ENCODE measurements at places on chromosomes 3 and 15. TPM values are rescaled to one million over a fixed set of nuclear protein-coding genes. Genes with fewer than 3 reads are reported as not detected.

DNA sequence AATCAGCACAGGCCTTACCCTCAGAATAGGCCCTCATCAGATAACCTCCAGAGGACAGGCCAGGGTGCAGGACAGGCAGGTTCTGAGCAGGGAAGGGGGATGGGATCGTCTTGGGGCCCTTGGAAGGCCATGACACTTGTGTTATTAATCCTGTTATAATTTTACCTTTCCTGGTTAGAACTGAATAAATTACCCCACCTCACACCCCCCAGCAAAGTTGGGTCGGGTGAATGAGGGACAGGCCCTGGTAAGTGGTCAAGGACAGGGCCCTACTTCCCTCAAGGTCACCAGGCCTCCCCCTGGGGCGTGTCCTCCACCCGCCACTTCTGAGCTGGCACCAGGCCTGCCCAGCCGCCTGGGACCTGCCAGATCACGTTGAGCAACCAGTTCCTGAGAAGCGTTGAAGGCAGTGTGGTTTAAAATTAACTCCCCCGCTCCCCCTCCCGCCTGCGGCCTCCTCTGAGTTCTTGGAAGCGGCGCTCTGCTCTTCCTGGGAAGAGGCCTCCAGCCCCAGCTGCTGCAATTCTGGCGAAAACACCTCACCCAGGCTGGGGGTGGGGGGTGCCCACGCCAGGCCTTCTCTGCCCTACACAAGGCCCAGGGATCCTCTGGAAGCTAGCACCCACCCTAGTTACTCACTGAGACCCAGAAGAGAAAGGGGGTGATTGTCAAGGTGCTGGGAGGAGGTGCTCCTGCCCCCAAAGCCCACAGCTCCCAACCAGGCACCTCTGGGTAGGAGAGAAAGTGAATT is 10.6 kb downstream of the CISH start:
- peak; percentile 96 for DNase-seq

GRCh38 chr15:52642386-52643361 is 36.5 kb downstream of the ATOSA start:
- DNase-seq, result no peak

DNA sequence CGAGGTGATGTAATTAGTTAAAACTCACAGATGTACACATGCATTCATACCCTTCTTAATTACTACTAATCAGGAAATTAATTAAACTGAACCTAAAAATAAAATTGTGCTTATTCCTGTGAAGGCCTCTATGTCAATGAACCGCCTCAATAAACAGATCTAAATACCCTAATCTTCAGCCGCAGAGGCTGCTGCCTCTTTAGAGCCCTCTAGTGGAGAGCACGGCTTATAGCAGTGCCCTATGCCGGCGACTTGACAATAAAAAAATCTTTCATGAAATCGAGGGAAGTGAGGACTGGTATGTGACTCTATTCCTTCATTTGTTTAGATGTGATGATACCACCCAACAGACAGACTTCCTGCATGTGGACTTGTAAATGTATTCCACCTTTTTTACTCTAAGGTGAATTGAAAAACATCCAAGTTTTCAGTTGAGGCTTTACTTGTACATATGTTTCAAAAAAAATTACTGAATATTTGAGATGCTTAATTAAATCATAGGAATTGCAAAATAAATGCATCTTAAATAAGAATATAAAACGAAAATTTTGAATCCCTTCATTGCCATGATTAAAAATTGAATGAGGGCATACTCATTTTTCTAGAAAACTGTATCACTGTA is 8.3 kb upstream of the EPHA3 start:
- peak; percentile 46 for DNase-seq

GRCh38 chr3:182533394-182533793 is 259.9 kb upstream of the ATP11B start:
- no peak for DNase-seq

GRCh38 chr15:92077353-92078085 is 224.0 kb downstream of the SLCO3A1 start:
- DNase-seq, result peak; percentile 70

- DNase-seq, result no peak
These were observed 115.8 kb downstream of the NEK10 start for GRCh38 chr3:27253391-27253790.

DNA sequence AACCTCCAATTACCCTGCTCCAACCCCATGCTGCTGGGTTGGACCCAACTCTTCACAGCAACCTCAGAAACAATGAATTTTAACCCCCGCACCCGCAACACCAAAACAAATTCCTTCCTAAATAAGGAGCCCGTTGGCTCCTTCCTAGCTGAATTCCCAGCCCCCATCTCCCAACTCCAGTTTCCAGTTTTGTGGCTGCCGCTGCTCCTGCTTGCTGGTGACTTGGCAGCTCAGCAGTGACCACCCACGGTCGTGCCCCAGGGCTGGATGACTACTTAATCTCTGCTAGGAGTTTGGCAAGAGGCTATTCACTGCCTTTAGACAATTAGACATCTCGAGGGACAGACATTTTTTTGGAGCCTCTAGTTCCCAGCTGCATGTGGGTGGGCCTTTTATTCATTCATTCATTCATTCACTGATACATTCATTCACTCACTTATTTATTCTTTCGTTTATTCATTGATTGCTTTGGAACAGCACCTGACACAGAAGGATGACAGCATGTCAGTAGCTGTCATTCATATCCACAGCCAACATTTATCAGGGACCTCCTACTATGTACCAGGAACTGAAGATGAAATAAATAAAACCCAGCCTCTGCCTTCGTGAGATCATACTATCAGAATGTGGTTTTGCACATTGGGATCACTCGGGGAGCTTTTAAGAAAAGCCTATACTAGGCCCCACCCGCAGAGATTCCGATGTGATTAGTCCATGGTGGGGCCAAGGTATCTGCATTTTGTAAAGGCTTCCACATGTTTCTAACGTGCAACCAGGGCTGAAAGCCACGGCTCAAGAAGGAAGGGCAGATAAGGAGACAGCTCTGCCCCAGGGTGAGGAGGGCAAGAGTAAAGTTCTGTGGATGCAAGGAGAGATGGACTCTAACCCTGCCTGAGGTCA is 256.5 kb downstream of the SHQ1 start:
- no peak for DNase-seq

- DNase-seq, result no peak
These were observed 17.6 kb downstream of the EXOSC7 start for GRCh38 chr3:44993471-44994205.

DNA sequence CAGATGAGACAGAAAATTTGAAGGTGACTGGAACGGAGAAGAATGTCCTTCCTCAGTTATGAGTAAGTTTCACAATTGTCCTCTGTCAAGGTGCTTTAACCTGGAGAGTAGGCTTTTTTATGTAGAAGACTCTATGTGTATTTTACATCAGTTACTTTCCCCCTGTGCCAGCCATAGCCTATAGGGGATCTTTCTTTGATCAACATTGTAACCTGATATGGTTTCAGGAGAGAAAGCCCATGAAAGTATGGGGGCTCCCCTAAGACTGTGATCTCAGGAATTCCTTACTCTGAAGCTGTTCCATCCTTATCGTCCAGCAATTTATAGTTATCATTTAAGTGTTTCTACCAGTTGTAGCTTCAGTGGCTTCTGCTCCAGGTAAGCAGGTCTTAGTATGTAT is 1076.3 kb upstream of the EPHA6 start:
- DNase-seq, result no peak

DNA sequence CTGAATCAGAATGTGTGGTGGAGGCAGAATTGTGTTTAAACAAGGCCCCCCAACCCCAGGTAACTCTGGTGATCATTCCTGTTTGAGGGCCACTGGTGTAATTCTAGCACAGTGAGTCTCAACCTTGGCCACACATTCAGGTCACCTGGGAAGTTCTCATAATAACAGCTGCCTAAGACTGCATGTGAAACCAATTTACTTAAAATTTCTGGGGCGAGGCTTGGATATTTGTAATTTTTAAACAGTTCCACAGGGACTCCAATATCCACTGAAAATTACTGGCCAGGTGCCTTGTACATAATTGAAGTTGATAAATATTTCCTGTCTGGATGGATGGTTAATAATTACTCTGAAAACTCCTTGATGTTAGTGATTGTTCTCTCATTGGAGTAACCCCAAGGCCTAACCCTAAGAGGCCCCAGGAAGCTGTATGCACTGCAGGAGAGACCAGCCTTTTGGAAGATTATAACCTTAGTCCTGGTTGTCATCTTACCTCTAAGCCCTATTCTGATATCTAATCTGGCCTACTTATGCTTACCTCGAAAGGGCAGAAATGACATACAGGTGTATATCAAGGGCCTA is 25.7 kb upstream of the EPHB1 start:
- DNase-seq, result no peak

GRCh38 chr15:66156310-66156975 is 97.1 kb downstream of the MEGF11 start:
- DNase-seq, result no peak

DNA sequence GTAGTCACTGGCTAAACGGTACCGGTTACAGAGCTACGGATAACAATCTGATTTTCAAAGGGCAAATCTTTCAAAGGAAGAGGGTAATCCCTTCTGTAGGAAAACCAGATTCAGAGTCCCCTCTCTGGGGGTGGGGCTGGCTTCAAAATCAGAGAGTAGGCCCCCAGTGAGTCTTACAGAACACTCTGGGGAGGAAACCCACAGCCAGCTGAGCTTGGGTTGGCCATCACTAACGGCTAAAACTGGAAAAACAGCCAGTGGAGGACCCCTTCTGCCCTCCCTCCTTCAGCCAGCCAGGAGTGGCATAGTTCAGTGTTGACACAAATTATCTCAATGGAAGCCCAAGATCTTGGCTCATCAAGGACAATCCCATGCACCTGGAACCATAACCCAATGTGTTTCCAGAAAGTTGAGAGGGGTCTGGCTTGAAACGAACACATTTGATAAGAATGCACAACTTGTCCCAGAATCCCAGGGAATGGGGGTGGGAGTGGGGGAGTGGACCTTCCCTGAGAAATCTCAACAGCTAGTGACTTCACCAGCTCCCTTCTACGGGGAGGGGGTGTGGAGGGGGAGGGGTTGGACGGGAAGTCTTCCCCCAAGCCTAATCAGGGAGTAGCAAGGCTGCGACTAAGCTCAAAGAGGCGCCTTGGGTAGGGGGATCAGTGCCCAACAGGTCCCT is 1.0 kb downstream of the RASL12 start:
- DNase-seq, result peak; percentile 39

- no peak for DNase-seq
These were observed 14.4 kb downstream of the RGMA start for GRCh38 chr15:93074599-93074998.

DNA sequence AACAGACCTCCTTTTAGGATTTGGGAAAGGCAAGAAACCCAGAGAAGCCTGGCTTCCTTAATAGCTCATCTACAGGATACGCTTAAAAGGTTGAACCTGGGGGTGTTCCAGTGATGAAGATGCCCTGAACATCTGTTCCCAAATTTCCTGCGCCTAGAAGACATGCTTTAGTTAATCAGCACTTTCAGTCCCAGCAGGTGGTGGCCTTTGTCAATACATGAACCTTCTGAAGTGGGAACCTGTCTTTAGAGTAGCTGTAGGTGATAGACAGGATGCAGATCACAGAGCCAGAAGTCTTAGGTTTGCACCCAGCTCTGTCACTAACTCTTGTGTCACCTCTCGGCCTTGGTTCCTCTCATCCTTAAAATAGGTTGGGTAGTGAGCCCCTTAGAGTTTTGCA is 149.7 kb upstream of the SYNPR start:
- DNase-seq, result no peak

DNA sequence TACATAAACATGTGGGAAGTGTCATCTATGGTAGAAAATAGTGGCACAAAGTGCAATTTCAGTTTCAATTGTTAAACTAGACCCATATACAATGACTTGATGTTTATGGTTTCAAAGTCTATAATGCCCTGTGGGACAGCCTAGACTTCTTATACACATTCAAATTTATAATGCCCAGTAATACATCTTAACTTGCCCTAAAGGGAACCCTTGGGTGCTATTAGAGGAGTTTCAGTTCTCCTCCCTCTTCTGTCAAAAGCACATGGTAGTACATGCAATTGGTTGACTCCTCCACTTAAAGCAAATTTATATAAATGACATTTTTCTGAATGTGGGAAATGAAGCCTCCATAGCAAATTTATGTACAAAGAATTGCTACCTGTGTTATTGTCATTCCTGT is 30.2 kb upstream of the OR5K4 start:
- no peak for DNase-seq

DNA sequence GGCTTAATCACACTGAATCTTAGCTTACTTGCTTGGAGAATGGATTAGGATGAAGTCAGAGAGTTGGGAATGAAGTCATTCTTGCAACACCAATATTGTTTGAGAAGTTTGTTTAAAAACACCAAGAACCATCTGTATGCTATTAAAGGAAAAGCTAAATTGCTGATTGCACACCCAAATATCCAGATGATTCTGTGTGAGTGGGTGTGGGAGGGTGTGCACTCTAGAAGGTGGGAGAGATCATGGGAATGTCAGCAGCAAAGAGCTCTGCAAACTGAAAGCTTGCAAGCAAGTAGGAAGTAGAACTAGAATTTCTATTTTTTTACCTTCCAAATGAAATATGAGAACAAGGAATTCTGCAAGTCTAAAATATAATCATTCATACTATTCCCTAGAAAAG is 364.9 kb downstream of the NR2F2 start:
- DNase-seq, result no peak

DNA sequence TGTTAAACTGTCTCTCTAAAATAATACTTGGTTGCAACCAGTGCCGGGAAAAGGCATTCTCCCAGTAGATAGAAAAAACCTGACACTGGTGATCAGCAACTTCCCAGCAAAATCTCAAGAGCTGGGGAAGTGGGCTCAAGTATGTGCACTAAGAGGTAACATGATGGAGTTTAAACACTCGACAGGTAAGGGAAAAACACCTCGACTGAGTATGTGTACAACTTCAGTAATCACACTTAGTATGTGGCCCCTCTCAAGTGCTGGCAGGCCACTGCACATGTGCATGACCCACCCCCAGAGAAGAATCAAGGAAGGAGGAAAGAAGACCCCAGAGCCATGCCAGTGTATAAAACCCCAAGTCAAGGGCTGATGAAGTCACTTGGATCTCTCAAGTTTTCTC is 27.4 kb downstream of the SPESP1 start:
- DNase-seq, result no peak

Gene PRKCD
- total RNA-seq, result 103 TPM

Gene FGD5
- total RNA-seq, result 85.0 TPM

Gene GATM
- 7.2 TPM for total RNA-seq

Gene CPLX3
- total RNA-seq, result not detected

Gene ACTRT3
- total RNA-seq, result 0.92 TPM

Gene OR4F15
- not detected for total RNA-seq

Gene CIB2
- total RNA-seq, result 2.2 TPM

Gene GABRB3
- total RNA-seq, result 5.5 TPM

Gene B3GALNT1
- 25.8 TPM for total RNA-seq

Measured in lower lobe of right lung (tissue), 2 donors.